ENCODE measurements at places on chromosomes 4 and X.

GRCh38 chr4:131084997-131085396, 1989.0 kb downstream of the C4orf33 start:
- DNase-seq, result no peak

GRCh38 chr4:161393602-161394001, 770.2 kb downstream of the FSTL5 start:
- no peak for DNase-seq

- no peak for DNase-seq
Measured at GRCh38 chr4:61431131-61431530, 231.0 kb downstream of the ADGRL3 start.

DNA sequence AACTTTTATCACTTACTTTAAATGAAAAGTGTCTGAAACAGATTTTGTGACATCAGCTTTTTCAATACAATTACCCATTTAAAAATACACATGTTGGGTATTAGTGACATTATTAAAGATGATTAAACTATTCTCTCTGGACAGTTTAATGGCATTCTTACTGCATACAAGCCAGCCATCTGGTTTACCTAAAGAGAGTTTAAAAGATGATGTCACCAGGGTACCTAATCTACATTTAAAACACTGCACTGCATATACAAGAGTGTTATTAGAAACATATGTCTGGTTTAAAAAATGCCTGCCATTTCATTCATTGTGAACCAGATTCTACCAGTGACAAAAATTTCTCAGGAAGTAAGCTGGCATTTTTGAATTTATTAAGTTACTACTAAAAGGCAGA, 919.1 kb downstream of the ADGRL3 start:
- DNase-seq, result no peak

DNA sequence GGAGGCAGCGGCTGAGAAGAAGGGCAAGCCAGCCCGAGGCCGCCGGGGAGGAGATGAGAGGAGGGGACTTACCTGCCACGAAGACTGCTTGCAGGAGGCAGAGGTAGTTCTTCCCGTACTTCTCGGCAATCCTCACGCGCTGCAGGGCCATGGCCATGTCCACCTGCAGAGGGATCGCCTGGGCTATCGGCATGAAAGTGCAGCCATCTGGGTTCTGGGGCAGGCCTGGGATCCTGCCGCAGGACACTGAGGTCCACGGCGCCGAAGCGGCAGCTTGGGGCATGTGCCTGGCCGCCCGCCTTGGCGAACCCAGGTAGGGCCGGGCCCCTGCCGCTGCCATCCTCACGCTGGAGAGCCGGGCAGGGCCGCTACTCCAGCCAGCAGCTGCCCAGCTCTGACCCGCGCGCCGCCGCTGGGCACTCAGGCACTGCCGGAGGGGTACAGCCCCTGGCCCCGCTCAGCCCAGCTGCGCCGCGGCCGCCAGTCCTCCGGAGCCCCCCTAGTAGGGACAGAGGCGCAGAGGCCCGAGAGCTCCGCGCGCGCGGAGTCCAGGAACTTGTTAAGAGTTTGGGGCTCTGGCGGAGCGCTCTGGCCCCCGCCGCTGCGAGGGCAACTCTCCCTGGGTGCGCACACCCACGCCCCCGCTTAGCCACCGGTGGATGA, 16.0 kb downstream of the MCF2 start:
- no peak for DNase-seq

DNA sequence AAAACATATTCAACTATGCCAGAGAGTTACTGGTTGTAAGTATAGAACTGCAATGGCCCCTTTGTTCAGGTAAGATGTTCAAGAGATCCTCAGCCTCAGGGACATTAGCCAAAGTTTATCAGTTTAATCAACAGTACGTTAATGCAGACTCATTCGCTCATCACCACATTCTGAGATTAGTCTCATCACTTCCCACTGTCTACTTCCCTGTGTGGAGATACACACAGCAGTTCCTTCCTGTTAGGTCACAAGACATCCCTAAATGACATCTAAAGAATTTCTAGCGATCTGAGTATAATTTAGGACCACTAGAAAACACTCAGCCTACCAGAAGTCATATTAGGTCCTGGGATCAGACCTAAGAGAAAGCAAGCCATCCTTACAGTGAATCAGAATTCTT, 10.4 kb downstream of the SLC10A7 start:
- no peak for DNase-seq

DNA sequence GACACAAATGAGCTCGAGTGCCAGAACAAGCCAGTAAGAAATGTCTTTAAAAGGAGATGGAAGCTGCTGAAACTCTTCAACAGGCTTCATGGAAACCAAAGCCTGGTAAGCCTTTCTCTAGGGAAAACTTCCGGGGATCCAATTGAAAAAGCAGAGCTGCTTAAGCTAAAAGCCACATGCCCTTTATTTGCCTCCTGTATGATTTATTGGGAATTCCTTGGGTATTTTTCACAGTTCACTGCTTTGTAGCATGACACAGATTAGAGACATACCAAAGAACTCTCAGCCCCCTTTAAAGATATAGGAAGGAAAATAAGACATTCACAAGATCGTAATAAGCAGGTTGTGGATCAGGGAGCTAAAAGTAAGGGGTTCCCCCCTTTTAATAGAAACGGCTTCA, 6.5 kb upstream of the ARHGAP6 start:
- no peak for DNase-seq

GRCh38 chrX:154517101-154517781, 1.2 kb upstream of the FAM3A start:
- no peak for DNase-seq

GRCh38 chrX:21398426-21398825, 24.2 kb downstream of the CNKSR2 start:
- no peak for DNase-seq

GRCh38 chrX:9486786-9487387, 22.0 kb downstream of the TBL1X start:
- DNase-seq, result no peak

GRCh38 chr4:39047681-39048080, 14.4 kb upstream of the KLHL5 start:
- DNase-seq, result no peak

- no peak for DNase-seq
Measured at GRCh38 chr4:88158489-88159228, at the start of gene ABCG2. TSS of gene ABCG2 (minus strand) at chr4:88158639. CDS start at chr4:88139995, 18,644 bp downstream.

DNA sequence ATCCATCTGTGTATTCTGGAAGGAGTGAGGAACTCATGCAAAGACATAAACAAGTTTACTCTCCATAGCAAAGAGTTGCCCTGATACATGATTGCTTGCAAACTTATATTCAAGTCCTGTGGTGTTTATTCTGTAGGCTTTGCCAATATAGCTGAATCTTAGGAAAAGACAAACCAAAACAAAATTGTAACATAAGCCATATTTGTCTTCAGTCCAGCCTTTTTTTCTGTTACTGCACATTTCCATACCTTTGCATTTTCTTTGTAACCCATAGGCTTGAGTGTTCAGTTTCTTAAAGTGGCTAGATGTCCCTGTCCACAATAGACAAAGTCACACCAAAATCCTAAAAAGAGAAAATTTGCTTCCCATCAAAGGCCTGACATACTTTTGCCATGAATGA, 120.4 kb downstream of the PPARGC1A start:
- no peak for DNase-seq

- DNase-seq, result no peak
Measured at GRCh38 chr4:47287735-47288134, 175.8 kb downstream of the COMMD8 start.

DNA sequence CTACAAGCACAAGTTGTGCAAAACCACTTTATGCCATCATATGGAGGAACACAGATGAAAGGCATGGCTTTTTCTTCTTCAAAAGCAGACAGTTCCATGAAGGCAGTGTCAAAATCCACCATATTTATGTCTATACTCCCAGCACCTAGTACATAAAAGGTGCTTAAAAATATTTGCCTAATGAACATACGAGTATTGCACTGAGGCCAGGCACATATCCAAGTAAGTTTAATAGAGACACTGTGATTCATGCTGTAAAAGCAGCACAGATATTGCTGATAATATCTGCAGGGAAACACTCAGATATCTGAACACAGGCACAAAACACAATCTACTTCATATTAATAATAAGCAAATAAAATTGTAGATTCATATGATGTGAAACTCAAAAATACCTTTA, 48.1 kb upstream of the CXCL8 start:
- DNase-seq, result no peak

DNA sequence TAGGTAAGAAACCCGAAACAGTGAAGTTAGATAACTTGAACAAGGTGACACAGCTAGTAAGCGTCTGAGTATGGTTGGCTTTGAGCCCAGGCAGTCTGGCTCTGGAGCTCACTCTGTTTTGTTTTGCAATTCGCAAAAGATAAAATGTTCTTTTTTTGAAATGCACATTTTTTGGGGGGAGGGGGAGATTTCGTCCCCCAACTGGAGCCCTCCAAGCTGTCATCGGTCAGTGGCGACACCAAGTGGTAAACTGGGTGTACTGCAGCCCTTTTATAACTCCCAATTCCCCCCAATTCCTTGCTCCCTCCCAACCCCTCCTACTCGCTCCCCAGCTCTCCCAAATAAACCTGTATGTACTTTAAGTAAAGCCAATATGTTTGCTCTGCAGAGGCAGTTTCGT, 2.8 kb upstream of the CLCN5 start:
- DNase-seq, result no peak

DNA sequence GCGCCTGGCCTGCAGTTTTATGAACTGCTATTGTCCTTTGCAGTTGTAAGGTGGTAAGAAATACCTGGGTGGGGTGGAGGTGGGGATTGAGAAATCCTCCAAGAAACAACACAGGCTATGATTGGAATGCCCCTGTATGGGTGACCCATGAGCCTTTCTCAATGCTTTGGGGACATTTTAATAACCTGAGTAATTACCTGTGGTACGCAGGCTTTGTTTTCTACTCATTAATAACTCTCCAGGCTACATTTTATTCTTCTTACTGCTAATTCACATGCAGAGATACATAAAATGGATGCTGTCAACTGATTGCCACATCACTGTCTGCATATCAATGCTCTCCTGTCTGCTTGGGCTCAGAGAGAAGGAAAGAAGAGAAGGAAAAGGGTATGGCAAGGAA, 41.8 kb downstream of the PHEX start:
- no peak for DNase-seq

DNA sequence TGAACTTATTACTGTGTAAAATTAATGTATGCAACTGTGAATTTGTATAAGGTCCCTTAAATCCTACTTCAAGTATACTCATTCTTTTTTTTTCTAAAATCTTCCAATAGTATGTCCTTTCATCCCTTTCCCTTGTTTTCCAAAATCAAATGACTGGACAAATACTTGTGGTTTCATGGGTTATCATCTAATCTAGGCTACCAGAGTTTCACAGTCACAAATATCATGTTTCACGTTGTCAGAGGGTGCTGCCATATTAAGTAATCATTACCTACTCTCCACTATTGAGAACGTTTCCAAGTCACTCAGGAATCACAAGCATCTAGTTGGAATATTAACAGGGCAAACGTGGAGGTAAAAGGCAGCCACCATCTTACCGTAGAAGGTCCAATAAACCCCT, 1235.0 kb upstream of the TENM3 start:
- no peak for DNase-seq

DNA sequence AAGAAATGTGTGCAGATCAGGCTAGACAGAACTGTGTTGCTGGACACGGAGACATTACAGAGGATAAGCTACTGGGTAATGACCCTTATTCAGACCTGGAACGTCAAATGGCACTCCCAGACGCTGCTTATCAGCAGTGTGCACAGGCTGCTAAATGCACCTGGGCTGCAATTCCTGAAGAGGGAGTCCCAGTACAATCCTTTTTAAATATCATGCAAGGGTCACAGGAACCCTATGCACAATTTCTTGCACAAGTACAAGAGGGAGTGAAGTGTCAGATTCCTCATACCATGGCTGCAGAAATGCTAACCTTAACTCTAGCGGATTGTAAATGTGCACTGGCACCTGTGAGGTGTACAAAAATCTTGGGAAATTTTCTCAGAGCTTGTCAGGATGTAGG, 16.9 kb downstream of the SPIN2B start:
- DNase-seq, result no peak

GRCh38 chrX:107674480-107675364, 46.4 kb downstream of the PRPS1 start:
- DNase-seq, result no peak

DNA sequence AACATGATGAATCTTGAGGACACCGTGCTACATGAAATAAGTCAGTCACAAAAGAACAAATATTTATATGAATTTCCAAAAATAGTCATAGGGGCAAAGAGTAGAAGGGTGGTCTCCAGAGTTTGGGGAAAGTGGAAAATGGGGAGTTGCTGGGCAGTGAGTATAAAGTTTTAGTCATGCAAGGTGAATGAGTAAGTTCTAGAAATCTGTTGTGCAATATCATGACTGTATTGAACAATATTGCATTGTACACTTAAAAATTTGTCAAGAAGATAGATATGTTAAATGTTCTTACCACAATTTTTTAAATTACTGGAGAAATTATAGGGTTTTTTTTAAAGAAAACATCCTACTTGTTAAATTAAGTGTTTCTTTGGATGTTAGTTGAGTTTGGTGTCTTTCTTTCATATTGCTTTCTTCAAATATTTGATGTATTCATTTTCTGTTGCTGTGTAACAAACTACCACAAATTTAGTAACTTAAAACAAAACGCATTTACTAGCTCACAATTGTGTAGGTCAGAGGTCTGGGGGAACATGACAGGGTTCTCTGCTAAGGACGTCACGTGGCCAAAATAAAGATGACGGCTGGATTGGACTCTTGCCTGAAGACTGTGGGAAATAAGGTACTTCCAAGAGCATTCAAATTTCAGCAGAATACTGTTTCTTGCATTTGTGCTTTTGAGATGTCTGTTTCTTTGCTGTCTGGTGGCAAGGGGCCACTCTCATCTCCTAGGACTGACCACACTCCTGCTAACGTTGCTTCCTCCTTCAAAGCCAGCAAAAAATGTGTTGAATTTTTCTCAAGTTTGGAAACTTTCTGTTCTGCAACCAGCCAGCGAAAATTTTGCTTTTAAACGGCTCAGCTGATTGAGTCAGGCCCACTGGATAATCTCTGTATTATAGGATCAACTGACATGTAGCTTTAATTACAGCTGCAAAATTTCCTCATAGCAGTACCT, 76.7 kb downstream of the CPEB2 start:
- no peak for DNase-seq

- DNase-seq, result no peak
Measured at GRCh38 chr4:179601671-179602070, 2159.4 kb upstream of the AGA start.

DNA sequence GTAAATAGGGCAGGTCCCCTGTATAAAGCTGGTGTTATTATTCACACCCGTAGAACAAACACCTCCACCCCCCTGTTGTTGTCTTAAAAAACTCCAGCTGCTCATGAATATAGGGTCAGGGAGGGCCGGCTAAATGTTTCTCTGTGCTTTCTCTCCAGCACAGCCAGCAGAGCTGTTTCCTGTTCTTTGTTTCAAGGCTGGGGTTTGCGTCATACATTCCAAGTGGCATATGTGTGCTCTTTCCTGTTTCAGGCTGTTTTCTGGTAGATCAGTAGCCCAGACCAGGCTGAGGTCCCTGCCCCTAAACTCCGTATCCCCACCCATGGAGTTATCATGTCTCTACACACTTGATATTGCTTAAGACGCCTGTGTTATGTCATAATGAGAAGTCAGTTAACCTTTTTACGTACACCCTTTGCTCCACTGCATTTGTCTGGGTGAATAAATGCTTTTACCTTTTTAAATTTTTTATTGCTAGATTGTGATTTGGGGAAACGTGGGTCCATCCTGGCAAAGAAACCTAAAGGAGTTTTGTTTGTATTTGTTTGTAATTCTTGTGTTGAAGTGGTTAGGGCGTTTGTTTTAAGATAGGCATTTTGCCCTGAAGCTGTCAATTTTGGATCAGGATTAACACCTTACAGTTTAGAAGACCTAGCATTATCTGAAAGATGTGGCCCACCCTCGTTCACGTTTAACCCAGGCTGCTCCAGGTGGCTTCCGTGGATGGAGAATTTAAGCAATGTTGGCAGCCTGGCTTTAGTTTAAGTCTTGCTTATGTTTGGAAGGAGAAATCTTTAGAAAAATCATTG, 3.3 kb downstream of the KLF3 start:
- DNase-seq, result no peak
